Mucosa of gallbladder (tissue), 1 donor: ENCODE measurements at places on chromosomes 1 and 21.

- no peak for DNase-seq
These were observed 260.5 kb downstream of the KCNJ6 start for GRCh38 chr21:37655611-37656300.

GRCh38 chr1:40742363-40743061 lies 41.1 kb upstream of the KCNQ4 start:
- DNase-seq = no peak

DNA sequence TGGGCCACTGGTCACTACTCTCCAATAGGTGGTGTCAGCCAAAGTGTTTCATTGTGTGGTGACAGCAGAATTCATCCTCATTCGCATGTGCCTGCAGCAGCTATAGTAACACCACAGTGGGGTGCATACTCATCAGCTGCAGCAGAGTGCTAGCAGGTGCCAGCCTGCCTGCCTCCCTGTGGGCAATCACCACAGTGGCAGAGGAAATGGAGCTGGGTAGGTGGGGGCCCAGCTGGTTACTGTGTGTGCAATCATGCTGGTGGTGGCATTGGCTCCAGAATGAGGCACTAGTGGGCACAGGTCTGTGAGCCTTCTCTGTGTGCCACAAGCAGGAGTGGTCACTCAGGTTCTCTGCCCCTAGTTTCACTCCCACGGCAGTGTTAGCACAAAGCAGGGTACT lies 579.2 kb downstream of the PTPRC start:
- DNase-seq = no peak

DNA sequence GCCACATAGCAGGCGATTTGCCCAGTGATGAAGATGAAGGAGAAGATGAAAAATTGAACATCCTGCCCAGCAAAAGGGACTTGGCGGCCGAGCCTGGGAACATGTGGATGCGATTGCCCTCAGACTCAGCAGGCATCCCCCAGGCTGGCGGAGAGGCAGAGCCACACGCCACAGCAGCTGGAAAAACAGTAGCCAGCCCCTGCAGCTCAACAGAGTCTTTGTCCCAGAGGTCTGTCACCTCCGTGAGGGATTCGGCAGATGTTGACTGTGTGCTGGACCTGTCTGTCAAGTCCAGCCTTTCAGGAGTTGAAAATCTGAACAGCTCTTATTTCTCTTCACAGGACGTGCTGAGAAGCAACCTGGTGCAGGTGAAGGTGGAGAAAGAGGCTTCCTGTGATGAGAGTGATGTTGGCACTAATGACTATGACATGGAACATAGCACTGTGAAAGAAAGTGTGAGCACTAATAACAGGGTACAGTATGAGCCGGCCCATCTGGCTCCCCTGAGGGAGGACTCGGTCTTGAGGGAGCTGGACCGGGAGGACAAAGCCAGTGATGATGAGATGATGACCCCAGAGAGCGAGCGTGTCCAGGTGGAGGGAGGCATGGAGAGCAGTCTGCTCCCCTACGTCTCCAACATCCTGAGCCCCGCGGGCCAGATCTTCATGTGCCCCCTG lies 3.3 kb downstream of the ZBTB18 start:
- DNase-seq = no peak

- no peak for DNase-seq
These were observed 3.9 kb upstream of the IFNLR1 start for GRCh38 chr1:24190983-24191461.

- DNase-seq = no peak
These were observed 51.8 kb downstream of the KCNJ15 start for GRCh38 chr21:38308532-38309119.

DNA sequence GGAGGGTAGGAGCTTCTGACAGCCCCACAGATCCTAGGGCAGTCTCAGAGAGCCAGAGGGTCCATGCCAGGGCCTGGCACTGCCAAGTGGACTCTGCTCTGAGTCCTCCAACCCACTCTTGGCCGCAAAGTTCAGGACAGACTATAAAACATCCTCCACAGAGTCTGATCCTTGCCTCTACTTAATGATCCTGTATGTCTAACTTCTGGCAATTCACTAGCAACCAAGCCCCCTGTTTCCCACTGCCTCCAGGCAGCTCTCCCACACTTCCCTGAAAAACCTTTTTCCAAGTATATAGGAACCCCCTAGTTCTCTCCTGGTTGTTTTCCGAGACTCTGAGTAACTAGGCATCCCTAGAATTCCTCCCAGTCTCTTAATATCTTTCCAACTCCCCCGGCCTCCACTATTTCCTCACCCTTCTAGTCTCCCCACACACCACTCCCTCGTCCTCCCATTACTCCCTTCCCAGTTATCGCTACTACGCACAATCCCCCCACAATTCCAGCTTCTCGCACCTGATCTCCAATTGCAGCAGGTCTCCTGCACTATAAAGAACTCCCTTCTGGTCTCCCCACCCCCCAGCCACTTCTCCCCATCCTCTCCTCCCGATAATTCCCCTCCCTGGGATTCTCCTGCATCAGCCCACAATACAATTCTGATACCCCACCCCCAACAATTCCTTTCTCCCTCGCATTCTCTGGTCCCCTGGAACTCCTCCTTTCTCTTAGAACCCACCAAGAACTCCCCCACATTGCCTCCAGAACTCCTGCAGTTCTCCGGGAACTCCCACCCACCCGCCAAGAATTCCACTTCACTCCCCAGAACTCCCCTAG lies 574 bp downstream of the IGSF9 start:
- no peak for DNase-seq

DNA sequence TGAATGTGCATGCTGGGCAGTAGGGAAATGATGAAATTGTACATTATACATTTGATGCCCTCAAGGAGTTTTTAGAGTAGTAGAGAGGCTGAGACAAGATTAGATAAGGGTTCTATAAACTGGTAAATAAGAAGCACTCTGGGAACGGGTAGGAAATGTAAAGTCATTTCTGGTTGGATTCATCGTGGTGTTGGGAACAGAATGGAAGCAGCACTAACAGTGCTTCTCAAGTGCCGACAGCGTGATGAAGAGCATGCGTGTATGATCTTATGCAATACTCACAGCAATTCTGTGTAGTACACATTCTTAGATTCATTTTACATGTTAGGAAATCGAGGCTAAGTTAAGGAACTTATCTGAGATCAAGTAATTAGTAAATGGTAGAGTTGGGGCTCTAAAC lies 45.9 kb downstream of the GPR88 start:
- DNase-seq = no peak

- no peak for DNase-seq
These were observed 110.4 kb downstream of the ACBD6 start for GRCh38 chr1:180392020-180392419.

DNA sequence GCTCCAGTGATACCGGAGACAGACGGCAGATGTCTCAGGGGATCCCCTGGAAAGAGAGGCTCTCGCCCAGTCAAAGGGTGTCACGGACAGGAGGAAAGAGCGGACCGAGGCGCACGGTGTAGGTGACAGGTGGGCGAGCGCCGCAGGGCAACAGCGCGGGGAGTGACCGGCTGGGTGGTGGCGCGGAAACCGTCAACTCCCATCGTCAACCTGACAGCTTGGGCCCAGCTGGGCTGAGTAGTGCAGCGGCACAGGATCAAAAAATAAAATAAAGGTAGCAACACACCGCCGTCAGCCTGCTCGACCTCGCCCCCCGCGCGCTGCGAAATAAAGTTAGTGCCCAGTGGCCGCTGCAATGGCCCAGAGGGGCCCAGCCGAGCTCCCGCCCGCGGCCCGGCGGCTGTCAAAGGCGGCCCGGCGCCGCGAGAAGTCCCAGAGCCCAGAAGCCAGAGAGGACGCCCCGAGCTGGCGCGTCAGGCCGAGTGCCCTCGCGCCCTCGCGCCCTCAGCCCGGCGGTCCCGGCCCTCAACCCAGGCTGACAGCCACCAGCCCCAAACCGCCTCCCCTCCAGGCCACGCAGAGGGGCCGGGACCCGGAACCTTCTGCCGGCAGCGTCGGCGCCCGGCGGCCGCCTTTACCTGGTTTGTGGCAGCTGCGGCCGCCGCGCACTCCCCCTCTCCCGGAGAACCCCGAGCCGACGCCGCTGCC lies at the start of gene LYST:
Gene LYST (minus strand): TSS at position 702 of the 708 bp plus-strand sequence. CDS start 36,489 bp downstream, outside the sequence.
- peak; percentile 35 for DNase-seq

DNA sequence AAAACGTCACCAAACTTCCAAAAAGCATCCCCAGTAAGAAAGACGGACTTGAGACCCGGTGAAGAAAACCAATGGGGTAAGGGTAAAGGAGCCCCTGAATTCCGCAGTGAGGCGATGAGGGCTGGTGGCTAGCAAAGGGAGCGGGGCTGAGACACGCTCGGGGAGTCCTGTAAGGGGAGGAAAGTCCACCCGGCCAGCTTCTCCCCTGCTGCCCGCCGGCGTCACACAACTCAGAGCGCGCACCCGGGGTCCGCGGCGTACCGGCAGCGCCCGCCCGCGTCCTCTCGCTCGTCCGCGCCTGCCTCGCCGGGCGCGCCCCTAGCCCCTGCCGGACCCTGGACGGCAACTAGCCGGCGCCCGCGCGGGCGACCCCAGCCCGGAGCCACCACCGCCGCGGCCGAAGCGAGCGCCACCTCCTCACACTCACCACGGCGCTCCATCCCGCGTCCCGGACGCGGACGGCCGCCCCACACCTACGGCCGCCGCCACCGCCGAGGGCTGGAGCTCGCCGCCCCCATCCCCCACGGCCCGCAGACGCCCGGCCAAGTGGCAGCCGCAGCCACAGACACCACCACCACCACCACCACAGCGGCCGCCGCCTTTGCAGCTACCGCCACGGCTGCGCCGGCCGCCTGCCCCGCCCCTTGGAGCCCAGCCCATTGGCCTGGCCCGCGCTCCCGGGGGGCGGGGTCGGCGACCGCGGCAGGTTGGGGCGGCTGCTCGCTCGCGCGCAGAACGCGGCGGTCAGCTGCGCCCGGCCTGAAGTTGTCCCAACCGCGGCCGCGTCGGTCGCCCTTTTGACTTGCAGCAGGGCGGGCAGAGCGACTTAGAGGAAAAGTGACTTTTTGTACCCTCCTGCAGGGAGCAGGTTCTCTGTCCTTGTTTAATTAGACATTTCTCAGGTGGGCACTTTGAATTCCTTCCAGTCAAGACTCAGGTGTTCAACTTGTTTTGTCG lies 10.0 kb upstream of the ARHGAP29 start:
- peak; percentile 63 for DNase-seq

GRCh38 chr1:37926038-37926924 lies 20.6 kb downstream of the INPP5B start:
- DNase-seq = no peak

- no peak for DNase-seq
These were observed 10.1 kb downstream of the FMO5 start for GRCh38 chr1:147214842-147215539.

- DNase-seq = peak; percentile 56
These were observed 75.3 kb downstream of the NTMT2 start for GRCh38 chr1:170221031-170221430.

GRCh38 chr1:219465212-219466093 lies 147.5 kb downstream of the ZC3H11B start:
- no peak for DNase-seq

- no peak for DNase-seq
These were observed 48.5 kb downstream of the COL18A1 start for GRCh38 chr21:45453308-45453950.

GRCh38 chr1:19057182-19057779 lies 100.8 kb upstream of the IFFO2 start:
- DNase-seq = no peak
